ENCODE measurements at places on chromosomes 12 and 14.
A peak's percentile ranks its signal among the peaks of the same experiment; 100 is the strongest.

GRCh38 chr12:23238957-23239356 is 614.0 kb downstream of the ETNK1 start:
- no peak for DNase-seq

- no peak for DNase-seq
These were observed 517.0 kb downstream of the KCNH5 start for GRCh38 chr14:62528296-62528695.

DNA sequence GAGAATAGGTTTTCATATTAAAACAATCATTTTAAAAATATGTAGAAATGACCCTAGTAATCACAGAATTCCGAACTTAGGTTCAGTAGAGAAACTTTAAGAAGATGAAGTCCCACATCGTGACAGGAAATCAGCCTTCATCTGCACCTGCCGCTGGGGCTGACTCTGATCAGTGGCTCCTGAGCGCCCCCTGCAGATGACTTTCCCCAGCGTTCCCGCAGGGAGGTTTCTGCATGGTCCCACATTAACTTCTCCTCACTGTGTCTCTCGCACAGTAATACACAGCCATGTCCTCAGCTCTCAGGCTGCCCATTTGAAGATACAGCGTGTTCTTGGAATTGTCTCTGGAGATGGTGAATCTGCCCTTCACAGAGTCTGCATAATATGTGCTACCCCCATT is 1131.1 kb downstream of the TMEM121 start:
- DNase-seq: peak; percentile 68

DNA sequence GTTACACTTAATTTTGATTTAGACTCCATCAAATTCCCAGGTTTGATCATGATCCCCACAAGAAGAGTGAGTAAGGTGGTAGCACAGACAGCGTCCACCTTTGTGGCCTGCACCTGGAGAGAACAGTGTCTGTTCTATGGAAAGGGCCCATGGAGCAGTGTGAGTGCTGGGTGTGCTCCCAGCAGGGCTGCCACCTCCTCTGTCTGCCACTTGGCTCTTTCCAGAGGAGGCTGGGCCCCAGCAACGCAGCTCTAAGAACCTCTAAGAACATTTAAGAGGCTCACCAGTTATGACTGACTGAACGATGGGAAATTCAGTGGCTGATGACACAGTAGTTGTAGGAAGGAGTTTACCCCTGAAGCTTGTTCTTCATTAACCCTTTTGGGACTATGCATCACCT is 17.3 kb downstream of the VDR start:
- no peak for DNase-seq

DNA sequence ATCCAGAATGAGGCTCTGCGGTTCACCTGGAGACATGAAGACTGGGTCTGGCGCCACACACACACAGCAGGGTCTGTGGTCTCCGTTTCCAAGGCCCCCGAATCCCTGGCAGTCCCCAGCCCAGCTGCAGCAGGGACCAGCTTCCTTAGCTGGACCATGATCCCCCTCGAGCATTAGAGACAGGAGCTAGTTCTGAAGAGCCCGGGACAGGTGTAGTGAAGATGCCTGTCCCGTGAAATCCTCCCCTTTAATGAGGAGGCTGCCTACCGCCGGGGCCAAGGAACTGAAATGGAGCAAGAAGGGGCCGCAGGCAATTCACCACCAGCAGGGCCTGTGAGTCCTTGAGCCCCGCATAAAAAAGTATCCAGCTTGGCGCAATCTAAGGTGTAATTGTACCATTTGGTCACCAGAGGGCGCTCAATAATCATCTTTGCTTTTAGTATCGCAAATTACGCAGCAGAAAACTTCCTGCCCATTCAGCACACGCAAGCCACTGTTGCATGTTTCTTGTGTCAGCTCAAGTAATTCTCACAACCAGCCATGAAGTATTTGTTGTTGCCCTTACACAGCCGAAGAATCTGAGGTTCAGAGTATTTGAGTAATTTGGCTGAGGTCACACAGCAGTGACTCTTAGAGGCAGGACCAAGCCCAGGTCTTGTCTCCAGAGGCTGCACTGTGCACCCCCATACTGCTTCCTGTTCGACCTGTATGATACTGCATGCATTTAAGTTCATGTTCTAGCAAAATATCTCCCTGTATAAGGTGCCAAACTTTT is 54.3 kb upstream of the PPP2R5C start:
- peak; percentile 89 for DNase-seq

GRCh38 chr12:118981285-118982211 is at the start of gene SRRM4:
SRRM4 (plus strand) TSS chr12:118981541; CDS start chr12:118981883, 342 bp downstream.
- DNase-seq: no peak

- peak; percentile 43 for DNase-seq
These were observed at the start of gene B4GALNT3 for GRCh38 chr12:459430-460258. B4GALNT3 (plus strand) TSS chr12:459939; CDS start chr12:460377, 438 bp downstream.

Data from B cell (primary cell).